Neural crest cell (in vitro differentiated cells): ENCODE measurements at places on chromosomes 11 and 22.

DNA sequence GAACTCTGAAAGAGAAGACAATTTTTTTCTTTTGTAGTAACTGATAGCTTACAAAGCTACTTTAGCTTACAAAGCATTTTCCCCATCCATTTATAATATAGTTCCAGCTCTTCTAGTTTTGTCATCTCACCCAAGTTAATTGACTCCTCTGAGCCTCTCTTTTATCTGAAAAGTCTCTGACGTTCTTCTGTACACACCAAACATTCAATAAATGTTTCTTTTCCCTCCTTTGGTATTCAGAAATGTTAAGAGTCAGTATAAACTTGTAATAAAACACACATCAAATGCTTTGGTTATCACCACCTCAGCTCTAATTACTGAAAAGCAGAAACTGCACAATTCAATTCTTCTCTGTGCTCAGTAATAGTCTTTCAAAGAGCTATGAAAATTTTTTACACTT, 5.9 kb downstream of the CCDC90B start:
- DNase-seq = no peak

DNA sequence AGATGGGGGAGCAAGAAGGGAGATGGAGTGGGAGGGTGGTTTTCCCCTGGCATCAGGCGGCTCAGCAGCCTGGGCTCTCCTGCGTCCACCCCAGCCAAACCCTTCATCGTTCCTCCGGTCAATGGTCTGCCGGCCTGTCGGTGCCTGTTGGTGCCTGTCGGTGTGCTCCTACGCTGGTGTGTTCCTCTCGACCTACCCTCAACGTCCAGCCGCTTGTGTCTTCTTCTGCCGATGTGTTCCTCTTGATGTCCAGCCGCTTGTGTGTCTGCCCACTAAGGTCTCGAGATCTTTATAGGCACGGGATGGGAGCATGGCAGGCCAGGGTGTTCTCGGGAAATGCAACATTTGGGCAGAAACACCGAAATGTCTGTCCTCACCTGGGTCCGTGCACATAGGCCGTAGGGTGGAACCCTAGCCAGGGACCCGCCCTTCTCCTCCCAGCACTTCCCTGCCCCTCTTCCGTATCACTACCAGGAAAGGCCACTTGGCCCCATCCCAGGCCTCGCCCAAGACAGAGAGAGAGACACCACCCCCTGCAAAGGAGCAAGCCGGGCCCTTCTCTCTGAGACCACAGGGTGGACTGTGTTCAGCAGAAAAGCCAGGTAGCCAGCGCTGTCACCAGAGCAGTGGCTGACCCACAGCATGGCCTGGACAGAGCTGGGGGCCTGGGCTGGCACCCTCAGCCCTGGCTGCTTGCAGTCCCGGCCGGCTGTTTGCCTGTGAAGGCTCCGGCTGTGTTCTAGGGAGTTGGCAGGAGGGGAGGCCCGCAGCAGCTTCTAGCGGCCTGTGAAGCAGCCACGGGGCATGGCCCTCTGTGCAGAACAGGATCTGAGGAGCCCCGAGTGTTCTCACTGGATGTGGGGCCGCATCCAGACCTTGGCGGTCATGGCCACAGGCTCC, 61.6 kb upstream of the KCNQ1OT1 start:
- DNase-seq = no peak

- peak; percentile 84 for DNase-seq
These were observed 5.5 kb upstream of the NFAM1 start for GRCh38 chr22:42437488-42438292.

DNA sequence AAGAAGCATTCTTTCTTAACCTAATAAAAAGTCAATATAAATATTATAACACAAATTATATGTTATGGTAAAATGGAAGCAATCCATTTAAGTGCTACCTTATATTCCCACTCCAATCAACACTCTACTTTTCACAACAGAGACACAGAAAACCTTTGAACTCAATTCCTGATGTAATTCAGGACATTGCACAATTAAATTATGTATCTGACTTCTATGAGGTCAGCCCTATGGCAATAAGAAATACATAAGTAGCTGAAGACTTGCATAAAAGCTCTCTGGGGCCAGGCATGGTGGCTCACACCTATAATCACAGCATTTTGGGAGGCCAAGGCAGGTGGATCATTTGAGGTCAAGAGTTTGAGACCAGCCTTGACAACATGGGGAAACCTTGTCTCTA, 6.8 kb downstream of the OR4D10 start:
- DNase-seq = no peak

DNA sequence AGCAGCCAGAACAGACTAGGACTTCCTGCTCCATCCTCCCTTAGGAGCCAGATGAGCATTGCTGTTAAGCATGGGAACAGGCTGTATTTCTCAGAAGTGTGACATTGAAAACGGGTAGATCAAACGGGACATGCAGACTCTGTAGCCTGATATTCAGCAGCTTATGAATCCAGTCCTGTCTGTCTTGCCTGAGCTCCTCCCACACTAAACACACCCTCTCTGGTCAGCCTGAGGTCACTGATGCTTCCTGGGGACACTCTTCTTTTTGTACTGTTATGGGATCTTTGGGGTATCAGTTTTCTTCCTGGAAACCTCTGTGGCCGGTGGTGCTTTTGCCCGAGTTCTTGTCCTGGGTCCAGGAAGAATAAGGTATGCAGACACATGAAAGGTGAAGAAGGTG, 35.8 kb downstream of the C11orf91 start:
- no peak for DNase-seq

GRCh38 chr11:120808616-120809050, 215.3 kb upstream of the TBCEL start:
- DNase-seq = no peak

DNA sequence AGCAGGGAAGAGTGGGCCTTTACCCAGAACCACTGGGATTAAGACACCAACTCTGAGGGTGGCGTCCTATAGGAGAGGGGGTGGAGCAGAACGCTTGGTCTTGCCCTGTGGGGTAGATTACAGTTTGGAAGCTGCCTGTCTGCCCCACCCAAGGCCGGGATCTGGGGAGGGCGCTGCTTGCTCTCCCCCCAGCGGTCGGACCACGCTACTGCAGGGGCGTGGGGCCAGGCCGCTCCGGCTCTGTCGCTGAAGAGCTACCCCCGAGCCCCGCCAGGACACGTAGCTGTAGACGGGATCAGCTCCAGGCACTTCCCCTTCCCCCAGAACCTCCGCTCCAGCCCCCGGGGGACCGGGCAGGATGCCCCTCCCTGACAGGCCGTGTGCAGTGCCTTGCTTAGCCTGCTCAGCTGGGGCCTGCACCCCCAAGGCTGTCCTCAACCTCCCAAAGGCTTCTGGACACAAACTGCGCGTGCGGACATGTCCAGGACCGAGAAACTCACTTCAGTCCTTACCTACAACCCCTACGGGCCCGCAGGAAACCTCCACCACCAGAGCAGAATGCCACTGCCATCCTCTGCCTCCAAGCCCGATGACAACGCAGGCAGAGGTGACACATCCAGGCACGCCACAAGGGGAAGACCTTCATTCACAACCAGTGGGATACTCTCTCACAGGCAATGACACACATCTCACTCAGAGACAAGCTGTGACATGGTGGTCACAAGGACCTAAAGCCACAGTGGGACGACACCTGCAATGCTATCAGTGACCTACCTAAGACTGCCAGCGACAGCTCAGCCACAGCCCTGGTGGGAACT, 3.6 kb downstream of the AHNAK start:
- DNase-seq = peak; percentile 83

- DNase-seq = no peak
These were observed 1.2 kb upstream of the ZFP91 start for GRCh38 chr11:58577555-58578135.
